Activated T-cell treated with anti-CD3 and anti-CD28 coated beads, Interleukin-2, amount 50 U/mL, for 1 hour (primary cell): ENCODE measurements at places on chromosomes 7 and 10.

DNA sequence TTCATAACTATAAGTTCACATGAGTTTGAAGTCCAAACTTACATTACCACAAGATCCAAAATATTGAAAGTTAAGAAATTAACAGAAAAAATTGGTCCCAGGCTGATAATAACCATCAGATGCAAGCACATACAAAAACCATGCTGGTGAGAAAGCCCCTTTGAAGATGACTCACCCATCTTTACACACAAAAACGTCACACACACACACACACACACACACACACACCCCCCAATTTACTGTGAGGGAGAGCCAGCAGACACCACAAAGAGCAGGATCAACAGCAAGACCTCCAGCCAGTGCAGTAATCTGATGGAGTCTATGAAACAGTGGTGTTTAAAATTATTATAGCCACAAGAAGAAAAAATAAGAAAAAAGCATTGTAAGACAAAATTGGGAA, 50.1 kb upstream of the DRGX start:
- DNase-seq = no peak

DNA sequence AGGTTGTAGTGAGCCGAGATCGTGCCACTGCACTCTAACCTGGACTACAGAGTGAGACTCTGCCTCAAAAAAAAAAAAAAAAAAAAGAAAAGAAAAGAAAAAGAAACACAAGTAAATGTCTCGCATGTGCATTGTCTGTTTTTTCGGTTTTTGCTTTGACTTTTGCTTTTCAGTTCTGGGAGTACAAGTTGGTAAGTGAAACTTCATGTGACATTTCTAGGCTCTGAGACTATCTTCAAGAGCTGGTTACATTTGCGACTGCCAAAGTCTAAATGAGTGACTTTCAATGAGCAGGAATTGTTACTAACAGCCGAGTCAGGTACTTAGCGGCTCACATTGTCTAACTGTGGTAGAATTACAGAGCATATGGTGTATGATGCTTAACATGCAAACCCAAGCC, 107.0 kb upstream of the CELF2 start:
- no peak for DNase-seq

DNA sequence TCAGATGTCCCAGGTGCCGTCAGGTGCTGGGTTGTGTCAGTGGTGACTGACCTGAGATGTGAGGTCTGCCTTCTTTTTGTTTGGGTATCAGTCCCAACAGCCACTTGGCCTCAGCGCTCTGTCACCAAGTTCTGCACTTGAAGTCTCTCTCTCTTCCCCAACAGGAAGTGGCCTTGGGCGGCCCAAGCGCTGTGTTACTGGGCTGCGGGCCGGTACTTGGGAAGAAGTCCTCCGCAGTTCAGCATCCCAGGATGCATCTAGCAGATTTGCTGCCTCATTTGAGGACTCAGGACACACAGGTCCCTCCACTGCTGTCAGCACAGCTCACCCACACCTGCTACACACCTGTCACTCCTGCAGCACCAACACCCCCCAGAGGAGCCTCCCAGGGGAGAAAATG, 40.1 kb downstream of the LYZL2 start:
- no peak for DNase-seq

DNA sequence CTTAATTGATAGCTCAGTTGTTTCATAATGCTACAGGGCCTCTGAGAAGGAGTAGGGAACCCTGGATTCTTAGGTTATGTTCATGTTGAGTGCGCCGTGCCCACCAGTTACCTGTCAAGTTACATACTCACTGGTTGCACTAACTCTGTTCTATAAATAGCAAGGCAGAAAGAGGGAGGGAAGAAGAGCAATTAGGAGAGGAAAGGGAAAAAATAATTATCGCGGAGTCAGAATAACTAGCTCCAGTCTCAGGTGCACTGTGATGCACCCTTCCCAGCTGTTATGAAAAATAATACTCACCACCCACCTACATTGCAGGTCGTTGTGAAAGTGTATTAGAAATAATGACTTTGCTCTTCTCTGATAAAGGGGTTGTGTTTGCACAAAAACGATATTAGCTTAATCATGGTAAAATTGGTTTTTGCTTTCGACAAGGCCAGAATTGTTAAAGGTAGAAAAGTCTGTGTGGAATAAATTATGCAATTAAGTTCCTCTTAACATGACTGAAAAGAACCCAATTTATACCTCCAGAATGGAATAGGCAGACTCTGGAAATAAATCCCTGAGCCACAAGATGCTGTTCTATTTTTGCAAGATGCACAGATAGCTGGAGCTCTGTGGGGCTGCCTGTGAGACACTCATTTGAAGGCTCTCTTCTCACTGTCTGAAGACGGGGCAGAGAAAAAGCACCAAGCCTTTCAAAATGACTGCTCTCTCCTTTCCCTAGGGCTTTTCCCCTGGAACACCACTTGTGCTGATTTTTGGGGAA, 137.6 kb upstream of the PITRM1 start:
- DNase-seq = no peak

GRCh38 chr7:26293569-26294308, 2.1 kb downstream of the SNX10 start:
- DNase-seq = peak; percentile 36

GRCh38 chr10:97291357-97292096, 910 bp downstream of the ARHGAP19 start:
- DNase-seq = no peak

DNA sequence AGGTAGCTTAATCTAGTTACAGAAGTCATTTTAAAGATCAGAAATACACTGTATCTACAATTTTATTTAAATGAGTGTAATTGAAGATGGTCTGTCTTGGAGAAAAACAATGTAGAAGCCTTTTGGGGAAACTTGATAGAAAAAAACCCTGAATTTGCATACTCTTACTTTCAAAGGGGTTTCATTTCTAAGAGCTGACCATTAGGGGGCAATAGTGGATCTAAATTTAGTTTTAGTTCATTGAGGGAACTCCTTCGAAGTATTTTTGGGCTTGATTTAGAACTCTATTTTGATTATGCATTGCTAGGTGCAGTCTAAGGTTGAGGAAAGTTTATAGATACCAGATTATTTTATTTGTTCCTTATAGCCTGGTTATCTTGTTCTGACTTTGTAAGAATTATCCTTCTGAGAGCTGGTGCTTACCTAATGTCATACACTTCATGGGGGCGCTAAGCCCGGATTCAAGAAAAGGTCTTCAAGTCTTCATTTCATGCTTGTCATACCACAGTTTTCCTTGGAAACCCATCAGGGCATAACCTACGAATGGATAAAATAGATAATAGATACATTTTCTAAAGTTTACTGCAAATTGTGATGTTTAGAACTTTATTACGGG, 69.1 kb upstream of the MXI1 start:
- DNase-seq = no peak

DNA sequence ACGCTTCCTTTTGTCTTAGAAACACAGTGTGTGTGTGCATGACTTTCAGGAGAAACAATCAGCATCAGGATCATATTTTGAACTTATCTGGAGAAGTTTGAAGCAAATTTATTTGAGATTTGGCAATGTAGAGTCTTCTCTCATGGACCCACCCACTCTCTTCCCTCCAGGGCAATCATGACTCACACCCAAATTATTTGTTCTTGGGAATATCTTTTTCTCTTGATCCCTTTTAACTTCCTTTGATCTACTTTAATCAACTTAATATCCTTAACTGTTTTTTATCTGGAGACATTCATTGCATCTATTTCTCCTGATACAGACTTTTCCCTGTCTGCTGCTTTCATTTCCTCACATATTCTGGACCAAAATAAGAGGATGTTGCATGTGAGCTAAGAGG, 1174.3 kb downstream of the GATA3 start:
- no peak for DNase-seq

DNA sequence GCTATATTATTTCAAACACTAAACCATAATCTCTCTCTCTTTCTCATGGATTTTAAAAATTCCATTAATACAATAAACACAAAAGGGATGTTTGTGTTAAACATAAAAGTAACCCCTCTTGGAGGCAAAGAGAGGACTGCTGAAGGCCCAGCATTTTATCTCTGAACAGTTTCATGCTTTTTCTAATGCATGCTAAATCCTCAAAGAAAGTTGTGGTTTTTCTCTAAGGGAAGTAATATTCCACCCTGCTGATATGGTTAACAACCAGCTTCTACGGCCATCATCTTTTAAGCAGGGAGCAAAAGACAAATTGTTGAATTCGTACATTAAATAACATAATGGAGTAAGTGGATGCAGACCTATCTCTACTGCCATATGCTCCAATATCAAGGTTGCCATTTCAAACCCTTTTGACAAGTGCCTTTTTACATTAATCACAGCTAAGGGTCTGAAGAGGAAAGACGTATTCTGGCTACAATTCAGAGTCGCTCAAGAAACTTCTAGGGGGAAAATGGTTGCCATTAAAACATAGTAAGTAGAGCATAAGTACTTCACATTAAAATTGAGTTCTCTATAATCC, 103.1 kb downstream of the SLC25A13 start:
- no peak for DNase-seq

GRCh38 chr7:150940431-150941102, 37.6 kb downstream of the KCNH2 start:
- DNase-seq = peak; percentile 4

DNA sequence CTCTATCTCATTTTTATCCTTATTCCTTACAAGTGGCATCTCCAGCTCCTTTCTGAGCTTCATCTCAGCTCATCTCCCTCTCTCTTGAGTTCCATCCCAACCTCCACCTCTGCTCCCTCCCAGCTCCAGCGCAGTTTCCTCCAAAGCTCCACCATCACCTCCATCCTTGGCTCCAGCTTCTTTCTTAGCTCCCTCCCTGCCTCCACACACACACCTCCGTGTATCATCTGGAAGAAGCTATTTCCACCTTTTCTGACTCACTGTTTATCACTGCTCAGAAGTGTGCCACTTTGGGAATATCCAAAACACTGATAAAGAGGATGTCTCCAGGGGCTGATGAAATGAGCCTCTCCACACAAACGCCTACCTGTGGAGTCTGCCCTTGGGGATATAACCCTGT, 481.4 kb downstream of the PTPRN2 start:
- no peak for DNase-seq

- no peak for DNase-seq
These were observed 1.8 kb upstream of the MAGI2 start for GRCh38 chr7:79455173-79455790.

- no peak for DNase-seq
These were observed 14.1 kb upstream of the CCSER2 start for GRCh38 chr10:84314275-84314674.

- no peak for DNase-seq
These were observed 176.2 kb downstream of the WDR11 start for GRCh38 chr10:121027371-121027770.

- DNase-seq = no peak
These were observed 24.1 kb downstream of the PDLIM1 start for GRCh38 chr10:95266674-95267095.

DNA sequence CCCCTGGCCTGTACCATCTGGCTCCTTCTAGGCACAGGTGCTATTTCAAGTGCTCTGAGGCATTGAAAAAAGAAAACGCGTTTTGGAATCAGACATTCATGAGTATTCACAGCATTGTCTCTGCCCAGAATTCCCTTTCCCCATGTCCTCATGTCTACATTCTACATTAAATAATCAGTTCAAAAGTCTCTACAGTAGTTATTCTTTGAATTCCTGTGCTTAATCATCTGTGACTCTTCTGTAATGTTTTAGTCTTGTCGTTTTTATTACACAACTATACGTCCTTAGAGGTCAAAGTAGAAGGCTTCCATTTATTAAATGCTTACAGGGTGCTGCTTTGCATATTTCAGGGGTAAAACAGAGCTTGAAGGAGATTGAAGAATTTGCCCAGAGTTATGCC, 95.7 kb downstream of the BICC1 start:
- DNase-seq = no peak

- DNase-seq = no peak
These were observed 2.8 kb downstream of the SAMD9L start for GRCh38 chr7:93145354-93145753.

GRCh38 chr7:28126410-28127041, 54.1 kb downstream of the JAZF1 start:
- no peak for DNase-seq

DNA sequence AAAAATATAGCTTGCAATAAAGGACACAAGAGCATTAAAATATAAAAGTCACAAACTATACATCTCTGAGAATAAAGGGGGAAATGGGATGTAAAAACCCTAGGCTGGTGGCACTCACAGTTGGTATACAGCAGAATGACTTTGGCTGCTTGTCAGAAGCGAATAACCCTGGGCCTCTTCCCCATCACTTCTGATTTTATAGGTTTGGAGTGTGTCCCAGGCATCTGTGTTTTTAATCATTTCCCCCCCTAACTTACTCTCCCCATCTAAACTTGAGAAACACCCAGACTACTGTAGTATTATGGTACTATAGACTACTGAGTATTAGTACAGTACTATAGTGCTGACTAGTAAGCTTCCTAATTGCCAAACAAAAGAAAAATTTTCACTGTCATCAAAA, 1.8 kb upstream of the RPA3 start:
- no peak for DNase-seq

DNA sequence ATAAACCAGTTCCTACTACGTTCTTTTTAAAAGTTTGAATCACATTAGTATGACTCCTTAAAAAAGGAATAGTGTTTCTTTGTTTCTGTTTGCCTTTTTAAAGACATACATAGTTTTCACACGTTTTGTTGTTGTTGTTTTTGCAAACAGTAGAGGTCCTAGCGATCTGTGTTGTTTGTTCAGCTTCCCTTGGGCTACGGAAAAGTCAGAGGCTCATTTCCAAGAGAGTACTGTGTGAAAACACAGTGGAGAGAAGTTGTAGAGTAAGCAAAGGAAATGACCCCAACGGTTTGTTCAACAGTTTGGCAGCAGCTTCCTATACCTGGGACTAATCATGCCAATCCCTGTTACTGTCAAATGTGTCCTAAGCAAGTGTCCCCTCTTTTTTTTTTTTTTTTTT, 87.1 kb upstream of the STEAP1 start:
- no peak for DNase-seq

DNA sequence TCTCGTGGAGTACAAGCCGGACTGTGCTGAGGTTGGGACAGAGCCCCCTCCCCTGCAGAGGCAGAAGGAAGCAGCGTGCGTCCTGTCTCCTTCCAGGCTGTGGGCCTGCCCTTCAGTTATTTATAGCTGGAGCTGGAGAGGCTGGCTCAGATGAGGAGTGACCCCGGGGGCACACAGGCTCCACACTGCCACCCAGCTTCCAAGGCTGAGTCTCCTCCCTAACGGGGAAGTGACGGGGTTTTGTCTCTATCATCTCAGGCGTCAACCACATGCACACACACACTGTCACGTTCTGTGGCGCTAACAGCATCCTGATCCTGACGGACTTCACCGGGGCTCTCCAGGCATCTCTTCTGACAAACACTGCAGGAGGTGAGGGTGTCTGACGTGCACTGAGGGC, 25.4 kb downstream of the AMZ1 start:
- DNase-seq = no peak

DNA sequence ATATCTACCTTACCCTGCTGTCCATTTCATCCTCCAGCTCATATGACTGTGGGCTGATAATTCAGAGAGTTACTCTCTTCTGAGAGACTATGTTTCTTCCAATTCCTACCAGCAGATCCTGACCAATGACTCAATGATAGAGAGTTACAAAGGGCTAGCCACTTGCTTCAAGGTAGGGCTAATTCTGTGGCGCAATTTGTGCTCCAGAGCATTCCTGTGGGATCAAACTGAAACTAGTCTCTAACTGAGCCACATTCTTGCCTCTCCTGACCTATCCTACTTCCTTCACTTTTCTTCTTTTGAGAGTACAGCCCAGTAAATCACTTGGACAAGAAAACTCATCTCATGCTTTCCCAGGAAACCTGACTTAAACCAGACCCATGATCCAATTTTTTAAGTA, 17.9 kb upstream of the ASZ1 start:
- DNase-seq = no peak
